Lower lobe of right lung (tissue), 2 donors: ENCODE measurements at places on chromosomes 12 and 14. TPM values are rescaled to one million over a fixed set of nuclear protein-coding genes. Genes with fewer than 3 reads are reported as not detected.

DNA sequence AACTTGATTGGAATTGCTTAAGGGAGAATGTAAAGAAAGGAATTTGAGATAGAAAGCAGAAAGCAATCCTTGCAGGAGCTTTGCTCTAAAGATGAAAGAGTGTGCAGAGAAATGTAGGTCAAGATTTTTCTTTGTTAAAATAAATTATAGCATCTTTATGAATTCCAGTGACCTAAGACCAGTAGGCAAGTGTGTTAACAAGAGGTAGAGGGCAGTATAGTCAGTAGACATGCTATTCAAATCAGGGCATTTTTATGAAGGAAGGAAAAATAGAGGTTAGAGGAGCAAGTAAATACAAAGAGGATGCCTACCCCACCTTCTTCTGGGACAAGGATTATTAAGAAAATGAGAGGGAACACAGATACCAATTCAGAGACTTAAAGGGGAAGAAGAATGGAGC is 148.5 kb downstream of the PLCZ1 start:
- no peak for DNase-seq
- H3K4me1 ChIP-seq, result no peaks in the 10 kb centered on the region
- no peaks in the 10 kb centered on the region for H3K27me3 ChIP-seq
- H3K4me3 ChIP-seq, result no peak overlapping the region

- H3K27me3 ChIP-seq, result no peaks in the 10 kb centered on the region
- DNase-seq, result no peak
- no peak overlapping the region for H3K4me3 ChIP-seq
- peaks cover 69% of the 10 kb centered on the region for H3K4me1 ChIP-seq
- H3K27ac ChIP-seq, result no peak overlapping the region
Measured at GRCh38 chr12:116196226-116196625, 81.3 kb downstream of the MED13L start.

GRCh38 chr12:10182354-10183049 is 3.7 kb downstream of the TMEM52B start:
- H3K4me3 ChIP-seq, result no peak overlapping the region
- no peaks in the 10 kb centered on the region for H3K36me3 ChIP-seq
- H3K27me3 ChIP-seq, result no peaks in the 10 kb centered on the region
- no peak for DNase-seq
- no peaks in the 10 kb centered on the region for H3K4me1 ChIP-seq

DNA sequence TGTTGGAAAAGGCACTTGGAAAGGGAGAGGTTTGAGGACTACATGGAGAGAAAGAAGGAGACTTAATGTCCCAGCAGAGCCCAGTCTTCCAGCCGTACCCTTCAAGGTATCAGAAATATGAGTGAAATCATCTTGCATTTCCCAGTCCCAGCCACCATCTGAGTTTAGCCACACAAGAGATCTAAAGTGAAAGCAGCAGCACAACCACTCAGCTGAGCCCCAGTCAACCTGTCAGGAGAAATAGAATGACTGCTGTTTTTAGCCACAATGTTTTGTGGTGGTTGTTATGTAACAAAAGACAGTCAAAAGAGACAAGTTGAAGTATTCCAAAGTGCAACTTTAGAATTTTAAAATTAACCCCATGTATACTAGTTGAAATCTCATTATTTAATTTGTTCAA is 28.0 kb downstream of the DERA start:
- no peak overlapping the region for H3K27ac ChIP-seq
- no peaks in the 10 kb centered on the region for H3K27me3 ChIP-seq
- H3K4me3 ChIP-seq, result no peak overlapping the region
- no peaks in the 10 kb centered on the region for H3K4me1 ChIP-seq
- no peak for DNase-seq
- H3K36me3 ChIP-seq, result no peaks in the 10 kb centered on the region

DNA sequence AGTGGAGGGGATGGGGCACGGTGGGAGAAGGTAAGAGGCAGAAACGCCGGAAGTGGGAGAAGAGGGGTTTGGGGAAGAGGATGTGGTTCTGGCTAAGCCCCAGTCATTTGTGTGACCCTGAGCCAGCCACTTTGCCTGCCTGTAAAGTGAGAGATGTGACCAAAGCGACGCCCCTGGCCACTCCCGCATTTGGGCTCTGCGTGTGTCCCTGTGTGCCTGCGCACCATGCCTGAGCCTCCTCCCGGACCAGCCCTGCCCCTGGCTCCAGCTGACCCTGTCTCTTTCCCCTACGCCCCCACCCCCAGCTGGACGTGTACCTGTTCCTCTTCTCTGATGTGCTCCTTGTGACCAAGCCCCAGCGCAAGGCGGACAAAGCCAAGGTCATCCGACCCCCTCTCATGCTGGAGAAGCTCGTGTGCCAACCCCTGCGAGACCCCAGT is 8.0 kb downstream of the PLEKHG6 start:
- H3K36me3 ChIP-seq, result no peaks in the 10 kb centered on the region
- no peak overlapping the region for H3K27ac ChIP-seq
- H3K4me3 ChIP-seq, result no peak overlapping the region
- peak; percentile 46 for DNase-seq
- H3K27me3 ChIP-seq, result no peaks in the 10 kb centered on the region

Gene OAS2
- total RNA-seq, result 96.4 TPM

Gene POTEG
- not detected for total RNA-seq
